Breast epithelium (tissue), 4 donors: ENCODE measurements at places on chromosomes 13 and 19.

GRCh38 chr13:28299916-28300315 lies 161.6 kb downstream of the PAN3 start:
- DNase-seq: no peak

DNA sequence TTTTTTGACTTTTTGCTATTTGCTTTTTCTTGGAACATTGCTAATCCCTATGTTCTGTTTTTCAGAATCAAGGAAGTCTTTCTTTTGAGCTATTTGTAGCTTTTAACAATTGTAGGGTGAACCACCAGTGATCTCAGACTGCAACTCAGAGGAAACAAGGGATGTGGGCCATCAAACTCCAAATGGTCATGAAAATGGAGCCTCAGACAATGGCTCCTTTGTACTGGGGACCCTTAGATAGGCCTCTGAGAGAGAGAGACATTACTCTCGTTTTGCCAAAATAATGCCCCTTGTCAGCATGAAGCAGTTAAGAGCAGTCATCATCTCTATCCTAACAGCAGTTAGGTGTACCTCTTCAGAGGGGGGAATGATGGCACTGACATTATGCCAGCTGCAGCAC lies 56.4 kb upstream of the GJB6 start:
- no peak for DNase-seq

- no peak for DNase-seq
Observed at GRCh38 chr19:28358633-28359032, 854.3 kb downstream of the UQCRFS1 start.

DNA sequence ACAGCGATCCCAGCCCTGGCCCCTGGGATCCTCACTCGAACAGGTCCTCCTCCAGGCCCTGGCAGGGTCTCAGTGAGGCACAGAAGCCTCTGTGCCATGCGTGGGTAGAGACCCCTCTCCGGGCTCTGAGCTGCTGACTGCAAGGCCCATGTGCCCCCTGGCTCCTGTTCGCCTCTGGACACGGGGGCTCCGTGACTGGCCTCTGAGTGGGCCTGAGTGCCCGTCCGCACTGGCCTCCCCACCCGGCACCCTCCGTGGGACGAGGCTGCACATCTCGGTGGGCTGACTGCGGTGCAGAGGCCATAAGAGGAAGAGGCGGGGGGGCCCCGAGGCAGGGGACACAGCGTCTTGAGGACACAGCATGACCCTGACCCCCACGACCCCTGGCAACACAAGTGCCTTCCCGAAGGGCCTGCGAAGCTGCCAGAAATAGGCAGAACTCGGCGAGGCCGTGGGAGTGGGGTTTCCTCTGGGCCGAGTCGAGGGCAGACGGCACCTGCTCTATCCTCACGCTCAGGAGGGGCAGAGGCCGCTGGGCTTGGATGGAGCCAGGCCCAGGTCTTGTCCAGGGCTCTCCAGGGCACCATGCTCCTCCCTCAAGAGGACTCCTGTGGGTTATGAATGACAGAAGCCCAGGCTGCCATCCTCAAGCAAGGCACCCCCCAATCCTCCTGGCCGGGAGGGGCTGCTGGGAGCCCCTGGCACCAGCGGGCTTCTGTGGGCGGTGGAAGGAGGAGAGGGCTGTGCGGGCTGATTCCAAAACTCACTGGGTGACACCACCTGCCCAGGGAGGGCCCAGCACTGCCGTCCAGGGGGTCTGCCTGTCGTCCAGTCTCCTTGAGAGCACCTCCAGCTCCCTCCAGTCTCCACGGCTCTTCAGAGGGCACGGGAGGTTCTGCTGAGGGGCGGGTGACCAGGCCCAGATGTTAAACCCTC lies 52.6 kb downstream of the RASA3 start:
- DNase-seq: no peak

DNA sequence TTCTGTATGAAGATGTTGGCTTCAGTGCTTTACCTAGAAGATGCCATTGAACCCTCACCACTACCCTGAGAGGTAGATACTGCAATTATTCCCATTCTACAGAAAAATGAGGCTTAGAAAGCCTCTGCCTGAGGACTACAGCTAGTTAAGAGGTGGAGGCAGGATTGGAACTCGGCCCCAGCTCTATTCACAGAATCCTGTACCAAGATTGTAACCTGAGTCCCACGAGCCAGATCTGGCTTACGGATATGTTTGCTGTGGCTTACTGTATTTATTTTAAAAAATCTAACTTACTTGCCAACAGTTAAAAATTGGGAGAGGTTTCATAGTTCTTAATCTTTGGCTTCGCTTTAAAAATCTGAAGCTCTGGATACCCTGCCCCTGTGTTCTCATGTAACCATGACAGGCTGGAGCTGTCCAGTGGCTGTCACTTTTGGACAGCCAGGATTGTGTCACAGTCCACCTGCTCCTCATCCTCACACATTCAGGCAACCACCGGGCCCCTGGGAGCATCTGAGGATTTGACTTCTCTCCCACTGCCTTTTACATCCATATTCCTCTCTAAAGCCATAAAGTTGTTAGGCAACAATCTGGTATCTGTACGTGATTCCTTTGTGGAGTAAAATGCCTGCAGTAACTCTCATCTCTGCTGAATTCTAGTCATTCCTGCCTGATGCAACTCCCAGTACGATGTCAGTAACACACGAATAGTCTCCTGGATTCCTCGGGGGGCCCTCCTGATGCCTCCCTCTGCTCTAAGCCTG lies 160.8 kb upstream of the SERP2 start:
- no peak for DNase-seq

DNA sequence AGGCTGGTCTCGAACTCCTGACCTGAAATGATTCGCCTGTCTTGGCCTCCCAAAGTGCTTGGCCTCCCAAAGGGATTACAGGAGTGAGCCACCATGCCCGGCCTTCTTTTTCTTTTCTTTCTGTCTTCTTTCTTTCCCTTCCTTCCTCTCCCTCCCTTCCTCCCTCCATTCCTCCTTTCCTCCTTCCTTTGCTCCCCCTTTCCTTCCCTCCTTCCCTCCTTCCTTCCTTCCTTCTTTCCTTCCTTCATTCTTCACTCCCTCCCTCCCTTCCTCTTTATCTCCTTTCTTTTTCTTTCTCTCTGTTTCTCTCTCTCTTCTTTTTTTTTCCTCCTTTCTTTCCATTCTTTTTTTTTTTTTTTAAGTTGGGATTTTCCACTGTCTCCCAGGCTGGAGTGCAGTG lies 12.1 kb downstream of the C3 start:
- no peak for DNase-seq

GRCh38 chr13:101552786-101553185 lies 100.3 kb downstream of the ITGBL1 start:
- no peak for DNase-seq

GRCh38 chr13:26485786-26486185 lies 71.7 kb upstream of the WASF3 start:
- DNase-seq: no peak

GRCh38 chr13:51770681-51771417 lies 33.1 kb downstream of the DHRS12 start:
- no peak for DNase-seq

- no peak for DNase-seq
Observed at GRCh38 chr19:37987356-37988332, 80.6 kb downstream of the SIPA1L3 start.

GRCh38 chr13:84479656-84480055 lies 597.4 kb upstream of the SLITRK1 start:
- DNase-seq: no peak

GRCh38 chr13:60417734-60418133 lies 20.7 kb downstream of the TDRD3 start:
- DNase-seq: no peak

DNA sequence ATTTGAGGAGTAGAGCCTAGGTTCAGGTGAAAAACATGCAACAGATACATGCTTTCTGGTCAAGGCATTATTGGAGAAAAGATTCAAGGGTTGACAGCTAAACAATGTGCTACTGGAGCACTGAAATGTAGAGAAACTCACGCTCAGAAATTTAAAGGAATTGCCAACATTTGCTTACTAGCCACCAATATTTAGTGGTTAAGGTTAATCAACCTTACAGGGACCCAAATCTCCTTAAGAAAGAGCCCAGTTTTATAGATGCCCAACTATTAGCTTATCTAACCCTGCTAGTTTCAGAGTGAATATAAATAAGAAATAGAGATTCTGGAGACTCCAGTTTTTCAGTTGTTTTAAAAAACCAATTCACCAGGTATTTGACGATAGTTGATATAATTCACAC lies 203.6 kb downstream of the DACH1 start:
- DNase-seq: no peak

GRCh38 chr13:32254916-32255723 lies 60.0 kb downstream of the ZAR1L start:
- no peak for DNase-seq

GRCh38 chr19:54650108-54650655 lies 12.6 kb upstream of the LILRB4 start:
- DNase-seq: no peak

GRCh38 chr19:18768997-18769891 lies 21.9 kb downstream of the COMP start:
- peak; percentile 67 for DNase-seq

DNA sequence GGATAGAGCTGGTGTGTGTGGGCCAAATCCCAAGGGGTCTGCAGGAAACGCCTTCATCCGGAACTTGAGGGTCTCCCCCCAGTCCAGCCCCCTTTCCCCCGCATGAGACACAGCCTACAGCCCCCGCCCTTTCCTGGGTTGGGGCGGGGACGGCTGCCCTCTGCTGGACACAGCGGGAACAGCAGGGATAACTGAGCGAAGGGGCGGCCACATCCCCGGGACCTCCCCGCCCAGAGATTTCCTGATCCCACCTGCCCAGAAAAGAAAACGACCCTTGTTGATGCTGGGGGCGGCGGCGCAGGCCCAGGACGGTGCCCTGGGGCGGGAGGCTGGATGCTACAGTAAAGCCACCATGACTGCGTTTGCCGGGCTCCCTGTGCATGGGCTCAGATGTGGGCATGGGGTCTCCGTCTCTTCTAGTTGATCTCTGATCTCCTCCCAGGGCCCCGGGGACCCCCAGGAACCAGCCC lies 14.2 kb downstream of the ONECUT3 start:
- no peak for DNase-seq

- peak; percentile 35 for DNase-seq
Observed at GRCh38 chr19:14347999-14348889, 33.0 kb upstream of the ADGRE5 start.

DNA sequence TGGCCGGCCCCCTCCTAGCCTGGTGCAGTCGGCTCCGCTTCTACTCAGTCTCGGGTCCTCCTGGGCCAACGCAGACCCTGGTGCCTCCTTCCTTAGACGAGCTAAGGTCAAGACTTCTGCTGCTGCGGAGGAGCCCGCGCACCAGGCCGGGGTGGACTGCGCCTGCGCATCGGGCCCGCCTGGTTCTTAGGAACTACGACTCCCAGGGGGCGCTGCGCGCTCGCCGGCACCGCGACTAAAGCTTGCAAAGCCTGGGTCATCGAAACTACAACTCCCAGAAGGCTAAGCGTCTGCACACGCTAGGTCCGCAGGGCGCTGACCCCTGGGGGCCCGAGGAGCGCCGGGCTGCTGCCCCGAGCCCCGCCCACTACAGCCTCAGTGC lies at the start of gene ZNF835:
TSS of gene ZNF835 (minus strand) at position 145 of the 382 bp plus-strand sequence. CDS start 6,559 bp downstream, outside the sequence.
- DNase-seq: peak; percentile 90
